ENCODE measurements at places on chromosomes 13 and 19.

DNA sequence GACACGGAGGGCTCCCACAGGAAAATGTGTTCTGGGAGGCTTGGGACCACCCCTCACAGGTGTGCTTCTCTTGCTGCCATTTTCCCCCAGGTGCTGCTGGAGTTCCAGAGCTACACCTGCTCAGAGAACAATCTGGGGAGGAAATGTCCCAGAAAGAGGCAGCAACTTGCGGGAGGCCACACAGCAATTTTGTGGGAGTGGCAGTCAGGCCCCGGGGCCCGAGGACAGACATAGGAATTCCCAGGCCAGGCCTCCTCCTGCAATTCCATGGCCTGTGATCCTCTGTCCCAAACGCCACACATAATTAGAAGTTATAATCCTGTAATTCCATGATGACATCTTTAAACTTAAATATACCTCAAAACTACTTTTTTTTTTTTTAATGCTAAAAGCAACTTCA lies 1.8 kb downstream of the RHPN2 start:
- no peak for DNase-seq

- no peak for DNase-seq
Measured at GRCh38 chr13:35285677-35286076, 190.8 kb downstream of the MAB21L1 start.

DNA sequence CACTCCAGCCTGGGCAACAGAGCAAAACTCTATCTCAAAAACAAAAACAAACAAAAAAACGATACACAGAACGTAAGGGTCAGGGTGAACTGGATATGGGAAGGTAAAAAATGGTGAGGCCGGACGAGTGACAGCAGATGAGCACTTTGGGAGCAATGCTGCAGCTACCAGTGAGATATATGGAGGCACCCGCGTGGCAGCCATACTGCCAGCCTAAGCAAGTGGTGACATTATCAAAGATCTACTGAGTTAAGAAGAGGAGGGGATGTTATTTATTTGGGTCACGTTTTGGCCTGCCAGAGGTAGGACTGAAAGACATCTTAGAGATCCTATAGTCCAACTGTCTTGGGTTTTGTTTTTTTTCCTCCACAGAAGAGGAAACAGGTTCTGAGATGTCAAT lies 14.2 kb downstream of the TIMM13 start:
- no peak for DNase-seq

GRCh38 chr13:46197299-46198048 lies 14.3 kb upstream of the LRRC63 start:
- no peak for DNase-seq

DNA sequence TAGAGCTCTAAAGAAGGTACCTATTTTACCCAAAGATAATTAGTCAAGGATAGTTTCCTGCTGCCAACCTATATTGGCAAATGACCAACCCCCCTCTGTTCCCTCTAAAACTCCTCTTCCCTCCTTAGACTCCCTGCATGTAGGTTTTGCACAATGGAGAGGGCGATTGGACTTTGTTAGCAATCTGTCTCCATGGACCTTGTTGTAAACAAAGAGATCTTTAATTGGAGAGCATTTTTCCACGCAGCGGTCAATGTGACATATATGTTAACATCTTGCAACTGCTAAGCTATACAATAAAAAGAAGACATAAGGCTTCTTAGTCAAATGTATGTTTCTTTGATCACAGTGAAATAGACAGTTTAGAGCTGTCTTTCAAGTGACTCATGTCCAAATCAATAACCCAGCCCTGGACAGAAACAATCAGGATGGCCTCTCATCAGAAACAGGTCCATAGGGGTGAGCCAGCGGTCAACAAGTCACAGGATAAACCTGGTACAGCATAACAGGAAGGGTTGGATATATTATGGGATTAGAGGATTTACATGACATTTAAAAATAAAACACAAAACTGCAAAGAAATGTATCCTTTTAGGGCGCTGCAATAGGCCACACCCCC lies 69.7 kb upstream of the UBL3 start:
- DNase-seq: no peak

DNA sequence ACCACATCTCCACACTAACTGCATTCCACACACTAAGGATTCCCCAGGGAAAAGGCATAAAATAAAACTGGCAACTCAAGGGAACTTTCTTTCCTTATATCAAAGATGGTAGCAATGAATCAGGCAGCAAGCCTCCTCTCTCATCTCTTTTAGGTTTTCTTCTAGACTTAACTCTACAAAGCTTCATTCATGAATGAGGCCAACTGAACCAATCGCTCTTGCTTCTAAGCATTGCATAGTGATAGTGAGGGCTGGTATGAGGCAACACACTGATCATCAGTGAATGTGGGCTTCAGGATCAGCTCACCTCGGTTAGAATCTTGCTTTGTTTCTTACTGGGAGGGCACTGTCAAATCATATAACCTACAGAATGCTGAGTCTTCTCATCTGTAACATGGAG lies 1090.7 kb upstream of the MIR17HG start:
- DNase-seq: no peak

GRCh38 chr19:18203408-18203862 lies 407 bp downstream of the RAB3A start:
- no peak for DNase-seq

DNA sequence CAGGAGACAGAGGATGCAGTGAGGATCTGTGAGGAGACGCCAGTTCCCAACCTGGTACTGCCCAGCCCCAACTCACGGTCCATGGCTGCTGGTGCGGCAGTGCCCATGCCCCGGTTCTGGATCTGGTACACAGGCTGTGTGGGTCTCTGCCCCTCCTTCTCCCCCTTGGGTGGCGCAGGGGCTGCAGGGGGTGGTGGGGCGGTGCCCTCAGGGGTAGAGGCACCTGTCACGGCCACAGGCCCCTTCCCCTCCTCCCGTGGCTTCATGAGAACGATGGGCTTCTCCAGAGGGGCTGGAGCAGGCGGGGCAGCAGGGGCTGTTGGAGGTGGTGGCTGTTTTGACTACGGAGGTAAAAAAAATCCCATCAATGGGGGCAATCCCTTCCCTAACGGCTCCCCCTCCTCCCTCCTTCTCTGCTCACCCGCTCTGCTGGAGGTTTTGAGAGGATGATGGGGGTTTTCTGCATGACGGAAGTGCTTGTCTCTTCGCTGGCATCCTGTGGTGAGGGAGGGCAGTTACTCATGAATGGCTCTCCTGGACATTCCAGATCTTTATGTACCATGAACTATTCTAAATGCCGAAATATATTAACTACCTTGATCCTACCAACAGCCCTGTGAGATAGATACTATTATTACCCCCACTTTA lies 7.1 kb downstream of the SMG9 start:
- DNase-seq: no peak

- DNase-seq: no peak
Measured at GRCh38 chr19:16594681-16595091, 22.5 kb upstream of the SLC35E1 start.

Data from HEK293T (cell line).